SK-N-SH (cell line): ENCODE measurements at places on chromosomes 5 and 9.

DNA sequence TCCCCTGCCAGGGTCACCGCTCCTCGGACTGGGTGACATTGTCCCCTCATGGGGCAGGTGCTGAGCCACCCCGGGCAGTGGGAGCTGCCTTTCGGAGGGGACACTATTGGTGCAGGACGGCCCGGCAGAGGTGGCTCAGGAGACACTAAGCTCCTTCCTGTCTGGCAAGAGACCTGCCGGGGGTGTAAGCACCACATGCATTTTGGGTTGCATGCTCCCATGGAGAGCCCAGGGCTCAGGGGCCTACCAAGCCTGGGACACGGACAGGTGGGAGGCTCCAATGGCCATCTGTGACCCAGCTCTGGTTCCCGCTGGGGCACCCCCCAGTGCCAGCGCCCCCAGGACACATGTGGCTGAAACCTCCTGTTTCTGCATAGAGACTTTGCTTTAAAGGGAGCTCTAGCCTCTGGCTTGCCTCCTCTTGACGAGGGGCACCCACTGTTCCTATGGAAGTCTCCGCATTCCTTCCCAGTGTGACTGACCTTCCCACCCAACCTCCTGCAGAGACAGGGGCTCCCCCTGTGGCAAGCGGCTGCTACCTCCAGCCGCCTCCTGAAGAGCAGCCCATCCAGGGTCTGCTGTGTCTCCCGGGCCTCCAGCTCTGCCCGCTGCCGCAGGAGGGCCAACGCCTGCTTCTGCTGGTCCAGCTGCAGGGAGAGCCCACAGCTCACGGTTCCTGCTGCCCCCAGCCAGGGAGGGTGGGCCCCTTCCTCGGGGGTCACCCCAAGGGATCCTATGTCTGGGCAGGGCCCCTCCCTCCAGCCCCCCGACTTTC lies 28.1 kb downstream of the CCDC187 start:
- DNase-seq: peak; percentile 69

- no peak for DNase-seq
Measured at GRCh38 chr5:132266031-132266835, 8.7 kb downstream of the PDLIM4 start.

DNA sequence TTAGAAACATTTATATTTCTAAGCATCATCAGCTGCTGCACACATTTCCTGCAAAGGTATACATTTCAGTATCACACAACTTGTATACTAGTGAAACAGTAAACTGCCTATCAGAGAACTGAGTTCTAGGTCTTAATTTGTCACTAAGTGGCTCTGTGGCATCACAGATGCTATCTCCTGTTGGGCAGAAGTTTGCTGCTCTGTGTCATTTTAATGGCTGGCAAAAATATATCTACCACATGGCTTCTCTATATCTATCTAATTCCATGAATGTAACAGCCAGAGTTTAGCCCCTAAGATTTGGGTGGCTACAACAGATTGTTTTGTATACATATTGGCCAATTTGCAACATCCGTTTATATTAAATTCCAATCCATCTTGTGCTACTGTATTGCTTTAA lies 1231.9 kb upstream of the C9orf72 start:
- peak; percentile 31 for DNase-seq

DNA sequence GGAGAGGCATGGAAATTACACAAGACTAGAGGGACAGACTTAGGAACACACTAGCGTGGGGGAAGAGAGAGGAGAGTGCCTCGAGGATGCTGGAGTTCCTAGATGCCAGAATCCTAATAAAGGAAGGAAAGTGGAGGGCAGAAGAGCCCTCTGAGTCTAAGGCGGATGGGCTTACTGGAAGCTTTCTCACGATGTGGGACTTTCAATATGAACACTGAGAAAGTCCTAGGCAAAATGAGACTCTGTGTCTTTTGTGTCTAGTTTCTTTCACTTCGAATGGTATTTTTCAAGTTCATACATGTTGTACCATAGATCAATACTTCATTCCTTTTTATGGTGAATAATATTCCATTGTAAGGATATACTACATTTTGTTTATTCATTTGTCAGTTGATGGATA lies 239.4 kb downstream of the NSG2 start:
- DNase-seq: no peak

DNA sequence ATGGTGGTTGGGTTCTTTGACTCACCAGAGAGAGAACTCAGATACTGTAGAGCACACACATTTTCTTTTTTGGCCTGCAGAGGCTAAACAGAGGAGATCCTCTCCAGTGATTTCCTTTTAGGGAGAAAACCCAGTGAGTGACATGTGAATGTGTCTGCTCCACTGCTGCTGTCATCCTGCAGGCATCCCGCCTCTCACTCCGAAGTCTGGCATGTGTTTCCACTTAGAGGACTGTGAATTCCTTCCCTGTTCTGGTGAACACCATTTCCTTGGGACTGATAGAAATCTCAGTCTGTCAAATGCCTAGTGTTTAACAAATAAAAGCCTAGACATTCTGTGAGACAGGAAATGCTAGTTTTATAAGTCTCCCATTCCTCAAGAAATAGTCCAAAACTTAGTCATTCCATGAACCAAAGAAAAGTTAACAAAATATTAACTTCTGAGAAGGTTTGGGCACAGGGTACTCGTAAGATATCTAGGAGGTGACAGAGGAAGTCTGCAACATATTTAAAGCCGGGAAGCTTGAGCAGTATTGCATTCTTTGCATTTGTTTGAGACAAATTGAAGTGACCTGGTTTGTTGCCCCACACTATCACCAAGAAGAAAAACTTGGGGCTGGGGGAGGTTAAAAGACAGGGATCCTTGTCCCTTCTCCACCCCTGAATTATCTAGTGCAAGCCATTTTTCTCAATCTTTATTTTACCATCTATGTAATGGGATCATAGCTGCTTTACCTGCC lies 74.9 kb upstream of the NIPAL4 start:
- DNase-seq: peak; percentile 72

- DNase-seq: peak; percentile 30
Measured at GRCh38 chr5:126544087-126544740, 50.8 kb downstream of the ALDH7A1 start.

DNA sequence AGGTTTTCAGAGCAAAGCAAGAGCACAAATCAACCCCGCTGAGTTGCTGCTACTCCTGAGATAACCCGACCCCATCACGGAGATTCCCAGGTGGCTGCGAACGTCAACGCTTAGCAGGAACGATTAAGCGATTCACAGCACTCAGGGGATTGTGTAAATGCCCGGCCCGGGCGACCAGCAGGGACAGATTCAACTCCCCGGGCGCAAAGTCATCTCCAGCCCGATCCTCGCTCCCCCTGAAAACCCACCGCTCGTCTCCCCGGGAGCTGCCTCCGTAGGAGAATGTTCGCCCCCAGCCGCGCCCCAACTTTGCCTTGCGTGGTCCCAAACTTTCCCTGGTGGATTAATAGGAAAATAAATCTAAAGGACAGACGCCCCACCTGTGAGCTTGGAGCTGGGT lies 685 bp downstream of the SLC24A2 start:
- DNase-seq: peak; percentile 64

DNA sequence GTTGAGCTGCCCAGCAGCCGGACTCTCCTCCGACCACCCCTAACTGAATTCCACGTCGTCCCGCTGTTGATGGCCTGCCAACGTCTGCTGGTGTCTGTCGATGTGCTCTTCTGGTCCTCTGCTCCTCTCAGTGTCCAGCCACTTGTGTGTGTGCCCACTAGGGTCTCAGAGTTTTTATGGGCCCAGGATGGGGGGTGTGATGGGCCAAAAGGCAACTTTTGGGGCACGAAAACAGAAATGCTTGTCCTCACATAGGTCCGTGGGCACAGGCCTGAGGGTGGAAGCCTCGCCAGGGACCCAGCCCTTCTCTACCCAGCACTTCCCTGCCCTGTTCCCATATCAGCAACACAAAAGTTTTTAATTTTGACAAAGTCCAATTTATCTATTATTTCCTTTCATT lies 85.7 kb upstream of the RUFY1 start:
- DNase-seq: no peak

DNA sequence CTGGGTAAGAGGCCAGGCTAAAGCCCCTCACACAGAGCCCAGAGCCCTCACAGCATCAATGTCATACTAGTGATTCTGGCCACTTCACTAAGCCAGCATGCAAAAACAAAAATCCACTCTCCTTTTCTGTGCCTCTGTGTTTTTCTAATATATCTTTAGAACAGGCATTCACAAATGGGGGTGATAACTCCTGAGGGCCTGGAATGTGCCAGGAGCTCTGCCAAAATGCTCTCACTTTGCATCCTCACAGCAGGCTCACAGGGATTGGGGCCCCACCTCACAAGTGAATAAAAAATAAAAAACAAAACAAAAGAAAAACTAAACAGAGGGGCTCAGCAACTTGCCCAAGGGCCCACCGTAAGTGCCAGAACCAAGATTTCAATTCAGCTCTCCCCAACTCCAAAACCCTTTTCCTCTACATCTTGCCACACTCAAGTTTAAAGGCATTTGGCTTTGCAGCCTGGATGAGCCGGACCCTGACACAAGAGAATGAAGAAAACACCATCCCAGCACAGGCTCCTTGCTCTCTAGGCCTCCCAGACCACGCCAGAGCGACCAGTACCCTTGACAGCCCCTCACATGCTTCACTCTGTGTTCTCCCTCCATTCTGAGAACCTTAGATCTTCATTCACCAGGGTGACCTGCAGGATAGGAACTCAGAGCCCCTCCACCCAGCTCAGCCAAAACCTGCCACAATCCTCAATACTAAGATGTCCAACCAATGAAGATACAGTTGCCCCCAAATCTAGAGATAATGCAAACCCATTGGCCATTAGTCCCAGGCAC lies 51.3 kb downstream of the SAXO1 start:
- DNase-seq: no peak

DNA sequence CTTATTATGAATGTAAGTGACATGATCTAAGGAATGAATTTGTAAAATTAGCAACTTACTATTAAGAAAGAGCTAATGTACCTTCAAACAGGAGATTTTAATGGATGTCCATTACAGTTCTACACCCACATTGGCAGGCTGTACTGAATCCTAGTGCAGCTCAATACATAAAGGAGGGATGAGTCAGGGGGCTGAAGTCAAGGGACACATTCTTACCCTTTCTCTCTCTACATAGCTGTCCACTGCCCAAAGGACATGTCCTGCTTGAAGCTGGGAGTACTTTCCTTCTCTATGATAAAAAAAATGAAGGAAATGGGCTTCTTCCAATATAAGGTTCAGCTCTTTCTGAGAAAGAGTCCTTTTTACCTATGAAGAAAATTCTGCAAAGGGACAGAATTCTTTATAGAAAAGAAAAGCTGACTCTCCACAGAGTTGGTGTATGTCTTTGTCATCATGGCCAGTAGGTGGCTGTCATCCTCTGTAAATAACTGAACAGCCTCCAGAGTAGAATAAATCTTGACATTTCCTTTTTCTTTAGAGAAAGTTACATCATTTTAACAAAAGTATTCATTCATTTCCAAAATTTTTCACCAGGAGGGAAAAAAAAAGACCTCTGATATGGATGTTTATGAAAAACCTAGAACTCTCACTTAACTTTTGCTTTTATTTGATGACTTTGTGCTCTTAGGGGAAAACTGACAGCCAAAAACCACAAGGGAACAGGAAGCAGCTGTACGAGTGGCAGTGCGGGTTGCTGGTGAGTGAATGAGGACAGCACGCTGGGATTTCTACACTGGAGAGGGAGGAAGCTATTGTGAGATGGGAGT lies 13.1 kb upstream of the IFNA14 start:
- peak; percentile 9 for DNase-seq

GRCh38 chr5:101390151-101390908 lies 487.2 kb upstream of the ST8SIA4 start:
- DNase-seq: peak; percentile 2

DNA sequence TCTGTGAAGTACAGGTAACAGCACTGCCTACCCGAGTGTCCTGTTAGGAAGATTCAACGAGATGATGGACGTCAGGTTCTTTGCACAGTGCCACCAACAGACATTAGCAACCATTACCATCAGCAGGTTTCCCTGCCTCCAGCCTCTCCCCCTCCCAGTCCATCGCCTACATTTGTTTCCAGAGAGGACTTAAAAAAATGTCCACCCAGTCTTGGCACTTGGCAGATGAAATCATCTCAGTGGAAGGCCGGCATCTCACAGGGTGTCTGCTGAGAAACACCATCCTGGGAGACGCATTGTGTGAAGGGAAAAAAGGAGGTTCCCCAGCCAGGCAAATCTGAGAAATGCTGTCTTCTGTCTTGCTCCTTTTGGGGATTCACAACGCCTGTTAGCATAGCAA lies 58.2 kb downstream of the CRB2 start:
- no peak for DNase-seq

GRCh38 chr5:56279979-56280378 lies 46.8 kb upstream of the ANKRD55 start:
- DNase-seq: no peak

GRCh38 chr5:59489551-59489950 lies 404.0 kb downstream of the PDE4D start:
- no peak for DNase-seq

DNA sequence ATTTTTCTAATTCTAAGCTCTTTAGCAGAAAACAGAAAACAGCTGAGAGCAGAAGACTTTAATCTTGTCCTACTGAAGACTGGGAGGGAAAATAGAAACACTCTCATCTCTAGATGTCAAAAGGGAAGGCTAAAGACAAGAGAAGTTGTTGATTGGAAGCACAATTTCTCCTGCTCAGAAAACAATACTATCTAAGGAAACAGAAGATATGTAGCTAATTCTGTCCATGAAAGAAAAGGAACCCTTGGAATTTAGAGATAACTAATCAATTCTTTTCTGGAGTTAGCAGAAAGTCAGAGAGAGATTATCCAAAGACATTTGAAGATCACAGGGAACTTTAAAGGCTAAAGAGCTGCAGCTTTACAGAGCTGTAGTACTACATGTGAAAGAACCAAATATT lies 126.2 kb downstream of the HSD17B3 start:
- DNase-seq: no peak

GRCh38 chr9:103615994-103616393 lies 478.1 kb upstream of the SMC2 start:
- no peak for DNase-seq

DNA sequence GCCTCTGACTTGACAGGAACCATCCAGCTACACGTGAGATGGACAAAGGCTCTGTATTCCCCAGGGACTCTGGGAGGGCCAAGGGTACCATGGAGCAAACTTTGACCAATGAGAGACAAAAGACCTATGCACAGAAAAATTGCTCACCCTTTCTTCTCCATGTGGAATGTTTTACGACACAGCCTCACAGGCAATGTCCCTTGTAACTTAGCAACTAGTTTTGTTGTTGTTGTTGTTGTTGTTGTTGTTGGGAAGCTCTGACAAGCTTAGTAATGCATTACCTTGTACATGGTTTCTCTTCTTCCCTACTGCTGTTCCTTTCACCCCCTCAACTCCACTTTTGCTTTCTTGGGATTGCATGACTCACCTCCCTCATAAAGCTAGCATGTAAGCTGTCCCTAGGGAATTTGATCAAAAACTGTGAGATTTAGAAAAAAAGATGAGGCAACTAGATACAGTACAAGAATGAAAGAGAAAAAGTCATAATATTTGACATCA lies 550.9 kb downstream of the RAB3C start:
- no peak for DNase-seq

- no peak for DNase-seq
Measured at GRCh38 chr9:124521142-124521541, 13.9 kb upstream of the NR5A1 start.

DNA sequence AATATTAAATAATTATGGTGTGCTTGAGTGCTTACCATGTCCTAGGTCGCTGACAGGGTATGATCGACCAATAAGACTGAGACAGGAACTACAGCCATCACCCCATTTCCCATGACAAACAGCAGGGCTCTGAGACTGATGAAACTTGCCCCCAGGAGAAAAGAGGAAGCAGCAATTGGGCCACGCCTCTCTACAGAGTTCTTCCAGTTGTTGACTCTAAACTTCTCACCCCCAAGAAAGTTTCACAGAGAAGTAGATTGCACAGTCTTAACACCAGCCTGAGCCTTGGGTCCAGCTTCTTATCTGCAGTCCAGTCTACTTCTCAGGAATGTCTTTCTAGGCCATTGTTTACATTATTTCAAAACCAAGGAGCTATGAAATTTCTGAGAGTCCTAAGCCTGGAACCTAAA lies 182.2 kb upstream of the ANKRD55 start:
- DNase-seq: no peak
